Tibial nerve (tissue), 4 donors: ENCODE measurements at places on chromosomes 4 and X. TPM values are rescaled to one million over a fixed set of nuclear protein-coding genes. Genes with fewer than 3 reads are reported as not detected.

PRMT9 gene
- 5.9 TPM for total RNA-seq

GRCh38 chrX:39760930-39761329, 336.8 kb downstream of the BCOR start:
- no peak for DNase-seq

CENPI gene
- 2.1 TPM for total RNA-seq

STATH gene
- total RNA-seq: not detected

PAGE3 gene
- not detected for total RNA-seq

DNA sequence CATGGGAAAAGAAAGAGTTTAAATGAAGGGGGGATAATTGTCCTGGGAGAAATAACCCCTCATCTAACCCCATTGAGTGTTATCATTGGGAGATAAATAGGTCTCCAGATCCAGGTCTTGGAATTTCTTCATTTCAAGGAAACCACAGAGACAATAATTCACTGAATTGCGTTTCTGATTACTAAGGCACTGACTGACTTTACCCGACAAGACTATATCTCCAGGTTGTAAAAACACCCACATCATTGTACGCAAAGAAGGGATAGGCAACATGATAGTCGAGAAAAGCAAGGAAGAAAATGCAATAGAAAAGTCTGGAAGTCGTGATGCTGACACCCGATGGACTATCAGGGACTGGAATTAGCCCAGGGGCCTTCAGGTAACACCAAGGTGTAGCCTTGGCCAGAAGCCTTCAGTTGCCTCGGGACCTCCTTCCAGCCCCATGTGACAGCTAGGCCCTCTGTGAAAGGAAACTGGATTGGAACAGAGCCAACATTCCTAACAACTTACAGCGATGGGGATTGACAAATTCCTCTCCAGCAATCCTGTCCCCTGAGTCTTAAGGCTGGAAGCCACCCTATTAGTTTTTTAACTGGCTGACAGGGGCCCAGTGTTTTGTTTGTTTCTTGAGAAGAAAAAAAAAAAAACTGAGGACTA, 46.5 kb upstream of the RAB9B start:
- no peak for DNase-seq

ATP7A gene
- total RNA-seq: 12.7 TPM

KIT gene
- 9.2 TPM for total RNA-seq

PCDH10 gene
- total RNA-seq: 2.5 TPM

GRCh38 chr4:152534541-152535359, 1.1 kb downstream of the FBXW7 start:
- DNase-seq: no peak

DNA sequence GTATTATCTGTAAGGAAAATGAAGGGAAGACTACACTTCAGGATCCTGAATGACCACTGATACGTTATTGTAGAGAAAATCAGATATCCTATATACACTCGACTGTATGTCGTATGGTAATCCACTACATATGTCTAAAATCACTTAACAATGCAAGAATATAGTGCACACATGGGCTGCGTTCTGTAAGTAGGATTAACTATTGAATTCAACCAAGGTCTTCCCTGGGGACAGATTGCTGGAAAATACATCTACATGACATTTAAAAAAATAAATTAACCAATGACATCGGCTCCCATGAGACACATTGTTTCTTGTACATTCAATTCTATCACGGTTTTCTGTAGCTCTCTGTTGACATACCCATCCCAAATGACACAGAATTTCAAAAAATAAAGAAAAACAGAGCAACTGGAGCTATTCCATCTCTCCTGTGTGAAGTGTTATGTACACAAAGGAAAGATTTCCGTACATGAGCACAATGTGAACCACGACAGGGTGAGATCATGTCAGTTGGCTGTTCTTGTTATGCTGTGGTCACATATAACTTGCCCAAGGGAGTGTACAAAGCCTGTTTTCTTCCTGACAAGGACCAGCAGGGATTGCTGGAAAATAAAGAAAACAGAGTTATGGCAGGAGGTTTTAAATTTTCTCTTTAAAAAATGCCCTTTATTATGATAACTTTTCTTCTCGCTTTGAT, 6.1 kb downstream of the ENOX2 start:
- no peak for DNase-seq

USP17L20 gene
- not detected for total RNA-seq

GPR34 gene
- 13.9 TPM for total RNA-seq

DNA sequence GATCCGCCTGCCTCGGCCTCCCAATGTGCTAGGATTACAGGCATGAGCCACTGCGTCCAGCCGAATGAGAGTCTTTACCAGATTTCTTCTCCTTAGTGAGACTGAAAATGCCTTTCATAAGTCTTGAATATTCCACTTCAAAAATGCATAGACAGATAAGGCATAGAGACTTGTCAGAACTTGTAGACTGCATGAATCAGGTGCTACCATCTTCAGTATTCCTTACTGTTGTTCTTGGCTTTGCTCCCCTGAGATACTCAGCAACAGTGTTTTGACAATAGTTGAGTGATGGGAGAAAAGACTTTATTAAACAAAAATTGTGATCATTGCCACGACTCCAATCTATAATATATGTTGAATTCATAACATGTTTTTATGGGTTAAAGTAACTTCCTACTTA, 11.0 kb downstream of the TKTL2 start:
- no peak for DNase-seq

- DNase-seq: no peak
Observed at GRCh38 chrX:110155759-110156158, 152.8 kb downstream of the TMEM164 start.

GRCh38 chrX:84175958-84176357, 12.0 kb downstream of the RPS6KA6 start:
- no peak for DNase-seq

DNA sequence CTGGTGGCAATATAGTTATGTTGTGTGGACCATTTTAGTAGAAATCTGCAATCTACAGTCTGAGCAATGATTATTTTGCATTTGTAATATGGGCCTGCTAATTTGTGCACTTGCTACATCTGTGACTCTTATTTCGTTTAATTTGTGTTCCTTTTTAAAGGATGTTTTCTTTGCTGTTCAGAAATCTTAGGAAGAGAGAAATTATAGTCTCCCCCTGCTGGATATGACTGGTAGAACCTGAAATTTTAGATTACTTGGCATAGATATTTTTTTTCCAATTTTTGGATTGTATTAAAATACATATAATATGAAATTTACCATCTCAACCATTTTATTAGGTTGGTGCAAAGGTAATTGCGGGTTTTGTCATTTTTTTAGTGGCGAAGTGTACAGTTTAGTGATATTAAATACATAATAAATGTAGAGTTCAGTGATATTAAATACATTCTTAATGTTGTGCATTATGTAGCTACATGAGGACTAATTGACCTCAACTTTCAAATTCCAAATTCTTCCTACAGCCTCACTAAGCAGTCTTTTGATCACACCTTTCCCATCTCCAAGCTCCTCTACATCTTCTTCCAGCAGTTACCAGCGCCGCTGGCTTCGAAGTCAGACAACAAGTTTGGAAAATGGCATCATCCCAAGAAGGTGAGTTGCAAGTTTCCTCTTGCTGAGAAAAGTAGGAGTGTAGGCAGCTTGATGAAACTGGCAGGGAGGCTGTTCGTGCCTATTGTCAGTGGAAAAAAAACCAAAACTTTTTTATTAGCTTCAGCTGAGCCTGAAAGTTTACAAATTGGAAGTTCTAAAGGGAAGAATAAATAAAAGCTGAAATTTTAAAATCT, 82.2 kb downstream of the FNIP2 start:
- DNase-seq: no peak

HELT gene
- total RNA-seq: not detected

GAGE12J gene
- total RNA-seq: not detected

SH3RF1 gene
- total RNA-seq: 12.6 TPM

GRCh38 chr4:19047279-19047880, 1025.8 kb upstream of the LCORL start:
- DNase-seq: no peak

DNA sequence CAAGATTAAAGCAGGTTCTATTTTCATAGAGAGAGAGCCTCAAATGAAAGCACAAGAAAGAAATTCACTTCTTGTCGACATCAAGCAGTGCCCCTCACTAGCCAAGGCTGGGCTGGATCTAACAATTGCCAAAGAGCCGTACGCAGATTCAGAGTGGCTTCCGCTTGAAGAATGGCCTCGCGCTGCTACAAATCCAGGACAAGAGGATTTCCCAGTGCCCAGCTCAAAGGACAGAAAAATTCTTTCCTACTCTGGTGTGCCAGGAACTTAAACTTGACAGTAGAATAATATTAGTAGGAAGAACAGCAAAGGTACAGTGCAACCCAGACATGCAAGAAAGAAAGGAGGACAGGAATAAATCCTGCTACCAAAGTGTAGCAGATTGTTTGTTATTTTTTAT, 56.5 kb upstream of the PPARGC1A start:
- DNase-seq: no peak

TKTL1 gene
- total RNA-seq: not detected

P2RY4 gene
- 1.8 TPM for total RNA-seq

- DNase-seq: no peak
Observed at GRCh38 chr4:133581996-133582619, 433.0 kb downstream of the PCDH10 start.

KLHL13 gene
- total RNA-seq: 5.9 TPM

DNA sequence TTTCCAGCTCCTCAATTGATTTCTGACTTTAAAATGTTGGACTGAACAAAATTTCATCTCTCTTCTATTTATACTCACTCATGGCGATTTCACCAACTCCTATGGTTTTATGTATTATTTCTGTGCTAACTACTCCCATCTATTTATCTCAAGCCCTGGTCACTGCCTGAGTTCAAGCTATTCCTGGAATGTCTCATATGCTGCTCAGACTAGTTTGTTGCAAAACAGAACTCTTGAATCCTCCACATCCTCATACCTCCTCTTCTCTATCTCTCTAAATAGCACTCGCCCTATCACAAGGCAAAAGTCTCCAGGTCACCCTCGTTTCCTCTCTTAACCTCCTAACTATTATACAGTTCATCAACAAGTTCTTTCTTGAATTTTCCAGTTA, 19.0 kb upstream of the DDX60 start:
- DNase-seq: no peak

ATOH1 gene
- not detected for total RNA-seq

DNA sequence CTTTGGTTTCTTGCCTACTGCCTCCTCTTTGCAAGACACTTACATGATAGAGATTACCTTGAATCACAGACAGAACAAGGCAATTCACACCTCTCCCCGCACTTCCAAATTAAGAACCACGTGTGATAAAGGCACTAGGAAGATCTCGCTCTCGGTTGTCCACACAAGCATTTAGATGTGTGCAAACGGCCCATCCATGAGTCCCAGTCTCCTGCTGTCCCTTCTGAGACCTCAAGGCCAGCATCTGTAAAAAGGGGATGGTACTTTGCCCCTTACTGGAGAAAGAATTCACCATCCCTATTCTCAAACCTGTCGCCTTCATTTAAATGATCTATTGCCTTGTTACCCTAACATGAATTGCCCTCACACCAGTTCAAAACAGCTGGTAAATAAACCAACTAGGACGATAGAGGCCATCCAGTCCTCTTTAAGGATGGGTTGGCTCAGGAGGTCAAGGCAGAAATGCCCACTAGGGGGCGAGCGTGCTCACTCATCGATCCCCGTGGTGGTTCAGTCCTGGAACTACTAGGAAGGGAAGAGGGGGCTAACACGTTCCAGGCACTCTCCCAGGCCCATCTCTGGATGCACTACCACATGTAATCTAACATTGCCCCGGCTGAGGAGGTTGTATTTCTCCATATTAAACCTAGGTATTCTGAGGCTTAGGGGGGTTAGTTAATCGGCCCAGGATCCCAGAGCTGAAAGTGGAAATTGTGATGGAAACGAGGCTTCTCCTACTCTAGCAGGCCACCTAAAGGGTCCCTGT, 95.8 kb downstream of the DHX15 start:
- peak; percentile 74 for DNase-seq

GRCh38 chr4:151038452-151039157, 23.5 kb upstream of the LRBA start:
- no peak for DNase-seq

TCEAL2 gene
- total RNA-seq: 7.7 TPM

CYTL1 gene
- not detected for total RNA-seq

- no peak for DNase-seq
Observed at GRCh38 chrX:21723084-21723483, 34.8 kb downstream of the SMPX start.

RNF212 gene
- total RNA-seq: 2.5 TPM

- peak; percentile 33 for DNase-seq
Observed at GRCh38 chr4:186839122-186840037, 115.7 kb upstream of the FAT1 start.

- no peak for DNase-seq
Observed at GRCh38 chr4:110087070-110087708, 111.2 kb downstream of the ELOVL6 start.

PPP4R3C gene
- total RNA-seq: not detected

GRCh38 chr4:17618926-17619325, 4.5 kb downstream of the MED28 start:
- no peak for DNase-seq

GRCh38 chr4:156774422-156774821, 197.2 kb downstream of the PDGFC start:
- DNase-seq: no peak

DNA sequence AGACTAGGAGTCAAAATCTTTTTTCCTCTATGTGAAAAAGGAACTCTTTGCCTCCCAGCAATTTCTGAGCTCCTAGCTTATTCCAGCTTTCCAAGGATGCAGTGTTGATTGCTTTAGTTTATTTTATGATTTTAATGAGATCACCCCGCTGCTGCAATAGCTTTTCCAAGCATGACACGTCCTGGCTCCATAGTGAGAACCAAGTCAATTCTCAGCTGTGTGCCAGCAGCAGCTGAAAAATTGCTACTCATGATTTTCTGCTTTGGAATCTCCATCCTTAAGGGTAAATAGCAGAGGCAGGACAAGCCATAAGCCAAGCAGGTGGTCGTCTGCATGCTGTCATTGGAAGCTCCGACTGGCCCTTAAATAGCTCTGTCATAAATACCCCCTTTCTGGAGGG, 64.5 kb downstream of the FTHL17 start:
- no peak for DNase-seq

SPANXD gene
- total RNA-seq: not detected

GRCh38 chr4:80486603-80487002, 151.1 kb downstream of the CFAP299 start:
- DNase-seq: no peak
